ENCODE measurements at places on chromosomes 12 and 14.

GRCh38 chr12:40336573-40337199 is 111.9 kb downstream of the LRRK2 start:
- no peak for DNase-seq

DNA sequence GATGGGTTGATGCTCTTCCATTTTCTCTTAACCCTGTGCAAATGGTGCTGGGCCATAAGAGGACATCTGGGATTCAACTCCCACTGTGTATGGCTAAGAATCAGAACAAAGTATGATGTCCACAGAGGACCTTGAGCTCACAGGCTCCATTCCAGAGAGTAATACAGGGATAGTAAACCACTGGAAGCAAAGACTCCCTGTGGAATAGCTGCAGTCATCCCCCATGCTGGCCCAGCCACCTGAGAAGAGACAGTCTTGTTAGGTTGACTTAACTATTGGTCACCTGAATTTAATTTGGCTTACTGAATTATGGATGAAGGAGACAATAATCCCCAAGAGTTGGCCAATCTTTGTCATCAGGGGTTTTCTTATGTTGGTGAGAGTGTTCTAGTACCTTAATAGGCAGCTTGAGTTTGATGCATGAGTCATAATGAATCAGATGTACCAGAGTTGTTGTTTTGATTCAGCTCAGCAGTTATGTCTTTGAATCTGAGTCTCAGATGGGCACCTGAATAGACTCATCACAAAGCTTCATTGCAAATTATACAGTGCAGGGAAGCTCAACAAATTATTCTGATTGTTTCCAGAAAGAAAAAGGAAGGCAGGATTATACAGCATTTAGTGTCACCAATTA is 122.7 kb downstream of the SSPN start:
- DNase-seq = no peak

- DNase-seq = no peak
Measured at GRCh38 chr14:104140463-104141331, 2.3 kb downstream of the KIF26A start.

GRCh38 chr14:90671382-90672234 is 144.6 kb downstream of the TTC7B start:
- no peak for DNase-seq

All from cerebellar nuclear complex (tissue), 1 donor.